ENCODE measurements at places on chromosomes 5 and 9.

GRCh38 chr9:3285365-3286161, 240.2 kb downstream of the RFX3 start:
- no peak for DNase-seq

DNA sequence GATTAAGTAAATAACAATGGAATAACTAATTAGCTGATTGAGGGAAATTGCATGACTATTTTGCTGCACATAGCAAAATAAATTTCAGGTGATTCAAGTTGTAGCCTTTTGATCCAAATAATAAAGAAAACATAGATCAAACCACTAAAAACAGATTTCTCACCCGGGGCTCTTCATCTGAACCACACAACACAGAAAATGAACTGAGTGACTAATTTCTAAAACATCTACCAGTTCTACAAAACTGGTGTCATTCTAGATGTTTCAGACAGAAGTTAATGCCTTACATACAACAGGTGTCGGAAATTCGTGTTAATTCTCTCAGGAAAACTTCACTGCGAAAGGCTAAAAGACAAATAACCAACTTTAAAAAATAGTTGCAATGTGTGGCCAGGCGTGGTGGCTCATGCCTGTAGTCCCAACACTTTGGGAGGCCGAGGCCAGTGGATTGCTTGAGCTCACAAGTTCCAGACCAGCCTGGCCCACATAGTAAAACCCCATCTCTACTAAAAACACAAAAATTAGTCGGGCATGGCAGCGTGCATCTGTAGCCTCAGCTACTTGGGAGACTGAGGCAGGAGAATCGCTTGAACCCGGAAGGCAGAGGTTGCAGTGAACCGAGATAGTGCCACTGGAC, 6.9 kb downstream of the PROP1 start:
- no peak for DNase-seq

DNA sequence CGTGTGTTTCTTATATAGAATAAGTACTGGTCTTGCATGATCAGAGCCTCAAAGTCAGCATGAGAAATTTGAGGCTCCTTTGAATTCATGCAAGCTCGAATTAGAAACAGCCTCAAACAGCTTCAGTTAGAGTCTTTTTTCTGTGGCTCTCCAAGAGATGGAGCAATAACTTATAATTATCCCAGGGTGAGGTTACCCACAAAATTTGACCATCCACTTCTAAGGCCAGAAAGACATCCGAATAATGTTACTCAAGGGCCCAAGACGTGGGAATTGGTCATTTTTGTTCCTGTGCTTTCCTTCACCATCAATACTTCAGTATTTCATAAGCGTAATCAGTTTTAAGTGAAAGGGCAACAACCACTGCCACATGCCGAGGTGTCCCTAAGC, 89.7 kb downstream of the DAPK1 start:
- no peak for DNase-seq

DNA sequence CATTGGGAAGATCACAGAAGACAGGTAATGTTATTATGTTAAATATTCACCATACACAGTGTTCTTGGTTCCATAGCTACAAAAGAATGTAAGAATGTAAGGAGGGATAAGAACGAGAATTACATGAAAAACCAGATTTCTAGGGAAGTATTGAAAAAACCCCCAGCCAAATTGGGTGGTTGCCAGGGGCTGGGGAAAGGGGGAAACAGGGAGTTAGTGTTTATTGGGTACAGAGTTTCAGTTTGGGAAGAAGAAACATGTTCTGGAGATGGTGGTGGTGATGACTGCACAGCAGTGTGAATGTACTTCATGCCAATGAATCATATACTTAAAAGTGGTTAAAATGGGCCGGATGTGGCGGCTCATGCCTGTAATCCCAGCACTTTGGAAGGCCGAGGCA, 40.3 kb downstream of the GLRX start:
- no peak for DNase-seq

GRCh38 chr9:1219284-1219683, 169.1 kb downstream of the DMRT2 start:
- DNase-seq: no peak

GRCh38 chr9:130599625-130600024, 20.2 kb downstream of the FUBP3 start:
- DNase-seq: no peak

DNA sequence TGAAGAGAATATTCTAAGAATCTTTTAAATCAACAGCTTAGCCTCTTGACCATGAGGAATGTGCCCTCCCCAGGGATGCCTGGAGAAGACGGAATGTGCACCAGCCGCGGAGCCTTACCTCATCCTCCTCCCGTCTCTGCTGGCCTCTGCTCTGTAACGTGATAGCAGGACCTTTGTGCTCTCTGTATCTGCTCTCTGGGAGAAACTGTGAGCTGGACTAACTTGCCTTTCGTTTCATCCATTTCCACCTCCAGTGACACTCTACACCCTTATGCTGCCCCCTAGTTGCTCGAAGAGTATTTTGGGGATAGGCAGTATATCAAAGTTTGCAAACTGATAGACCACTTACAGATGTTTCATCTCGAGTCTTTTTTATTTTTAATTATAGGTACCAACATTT, 141.4 kb downstream of the NPR3 start:
- no peak for DNase-seq

GRCh38 chr9:134802216-134802795, 78.3 kb upstream of the FCN2 start:
- no peak for DNase-seq

GRCh38 chr9:123090956-123091355, 57.5 kb downstream of the GPR21 start:
- no peak for DNase-seq
